8988T (cell line): ENCODE measurements at places on chromosomes 6 and 20.
A peak's percentile ranks its signal among the peaks of the same experiment; 100 is the strongest.

GRCh38 chr6:69780585-69781178, 16.1 kb downstream of the LMBRD1 start:
- DNase-seq = no peak

DNA sequence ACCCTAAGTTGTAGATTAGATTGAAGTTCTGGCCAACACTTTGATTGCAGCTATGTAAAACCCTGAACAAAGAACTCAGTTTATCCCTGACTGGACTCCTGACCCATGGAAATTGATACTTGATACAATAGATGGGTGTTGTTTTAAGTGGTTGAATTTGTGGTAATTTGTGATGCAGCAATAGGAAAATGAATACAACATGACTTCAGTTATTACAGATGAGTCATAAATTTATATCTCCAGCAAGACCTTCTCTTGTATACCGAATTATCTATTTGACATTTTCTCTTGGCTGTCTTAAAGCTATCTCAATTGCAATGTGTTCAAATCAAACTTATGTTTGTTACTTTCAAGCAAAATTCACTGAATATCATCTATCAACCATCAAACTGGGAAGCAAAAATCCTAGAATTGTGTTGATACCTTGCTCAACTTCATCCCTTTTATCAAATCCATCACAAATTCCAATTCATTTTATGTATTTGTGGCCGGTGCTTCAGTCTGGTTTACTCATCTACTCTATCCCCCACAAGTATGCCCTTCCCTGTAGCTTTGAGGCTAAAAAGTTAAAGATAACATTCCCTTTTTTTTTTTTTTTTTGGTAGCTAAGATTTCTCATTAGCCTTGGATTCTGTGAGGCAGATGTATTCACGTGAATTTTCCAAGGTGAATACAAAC, 129.4 kb upstream of the CENPW start:
- DNase-seq = no peak

- DNase-seq = peak; percentile 67
These were observed 67.1 kb upstream of the ZNFX1 start for GRCh38 chr20:49344975-49345374.

DNA sequence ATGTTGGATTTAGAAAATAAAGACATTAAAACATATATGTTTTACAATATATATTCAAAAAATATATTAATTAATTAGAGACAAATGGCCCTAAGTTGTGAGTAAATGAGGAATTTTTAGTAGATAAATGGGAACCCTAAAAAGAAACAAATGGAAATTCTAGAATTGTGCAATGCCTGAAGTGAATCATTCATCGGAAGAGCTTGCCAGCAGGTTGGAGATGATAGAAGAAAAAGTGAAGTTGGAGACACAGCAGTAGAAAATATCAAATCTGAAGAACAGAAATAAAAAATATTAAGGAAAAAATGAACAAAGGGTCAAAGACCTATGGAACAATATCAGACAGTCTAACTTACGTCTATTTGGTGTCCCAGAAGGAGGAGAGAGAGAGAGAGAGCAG, 109.4 kb upstream of the NEDD9 start:
- DNase-seq = no peak

- DNase-seq = no peak
These were observed 57.5 kb downstream of the MBOAT1 start for GRCh38 chr6:20154753-20155152.

DNA sequence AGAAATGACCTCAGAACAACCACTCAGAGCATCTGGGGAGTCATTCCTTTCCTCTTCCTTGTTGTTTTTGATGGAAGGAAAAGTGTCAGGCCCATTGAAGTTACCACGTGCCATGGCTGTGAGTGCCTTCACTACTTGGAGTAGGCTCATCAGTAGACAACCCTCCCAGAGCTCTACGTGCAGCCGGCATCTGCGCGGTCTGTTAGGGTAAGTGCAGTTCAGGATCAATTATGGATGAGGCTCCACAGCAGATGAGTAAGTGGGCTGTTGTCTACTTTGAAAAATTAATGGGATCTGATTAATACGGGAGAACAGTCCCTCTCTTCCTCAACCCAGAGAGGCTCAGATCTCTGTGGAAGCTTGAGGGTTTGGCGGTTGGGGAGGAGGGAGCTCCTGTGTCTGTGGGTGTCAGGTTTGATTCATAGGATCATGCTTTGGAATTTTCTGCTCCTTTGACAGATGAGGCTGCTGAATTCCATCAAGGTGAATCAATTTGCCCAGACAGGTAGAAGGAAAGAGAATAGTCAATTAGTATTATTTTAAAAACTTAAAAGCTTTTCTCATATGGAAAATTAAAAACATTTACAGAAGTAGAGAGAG, 93.8 kb upstream of the TOX2 start:
- no peak for DNase-seq

DNA sequence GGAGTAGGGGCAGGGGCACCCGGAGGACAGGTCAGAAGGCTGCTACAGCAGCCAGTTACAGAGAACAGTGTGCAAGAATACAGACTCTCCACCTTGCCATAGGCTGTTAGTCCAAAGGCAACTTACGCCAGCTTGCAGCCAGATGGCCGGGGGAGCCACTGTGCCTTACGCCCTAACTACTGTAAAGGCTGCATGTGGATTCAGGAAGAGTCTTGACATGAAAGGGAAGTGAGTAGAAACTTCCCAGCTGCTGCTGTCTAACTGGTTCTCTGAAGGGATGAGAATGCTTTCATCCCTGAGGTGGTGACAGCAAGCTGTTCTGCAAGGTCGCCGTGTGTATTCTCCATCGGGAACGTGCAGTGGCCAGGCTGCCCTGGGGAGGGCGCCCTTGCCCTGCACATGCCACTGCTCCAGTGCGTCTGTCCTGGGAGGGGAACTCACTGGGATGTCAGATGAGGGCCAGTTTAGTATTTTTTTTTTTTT, 46.1 kb downstream of the LYRM4 start:
- no peak for DNase-seq

DNA sequence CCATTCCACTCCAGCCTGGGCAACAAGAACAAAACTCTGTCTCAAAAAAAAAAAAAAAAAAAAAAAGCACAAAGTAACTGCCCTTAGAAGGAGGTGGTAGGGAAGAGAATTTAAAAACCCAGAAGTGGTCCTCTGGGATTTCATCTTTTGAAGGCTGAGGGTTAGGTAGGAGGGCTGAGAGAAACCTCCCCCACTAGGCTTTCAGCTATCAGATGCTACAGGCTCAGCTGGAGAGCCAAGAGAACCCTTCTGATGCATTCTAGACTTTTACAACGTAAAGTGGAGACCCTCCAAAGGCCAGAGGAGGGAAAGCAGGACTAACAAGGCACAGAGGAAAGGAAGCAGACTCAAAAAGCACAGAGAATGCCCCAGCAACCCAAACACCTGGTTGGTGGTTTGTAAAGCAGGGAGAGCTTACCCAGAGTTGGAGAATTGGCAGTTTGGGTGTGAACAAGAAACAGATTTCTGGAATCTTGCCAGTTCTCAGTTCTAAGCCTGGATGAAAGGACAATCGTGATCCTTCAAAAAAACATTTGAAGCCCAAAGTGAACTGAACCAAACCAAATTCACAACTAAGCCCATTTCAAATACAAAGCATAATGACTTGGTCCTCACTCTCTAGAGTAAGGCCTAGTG, 23.2 kb upstream of the SPAG4 start:
- DNase-seq = no peak

GRCh38 chr6:71375676-71376075, 87.1 kb downstream of the OGFRL1 start:
- no peak for DNase-seq

GRCh38 chr6:65610746-65611145, 96.3 kb downstream of the EYS start:
- DNase-seq = no peak

- DNase-seq = no peak
These were observed 2.2 kb downstream of the SMPDL3A start for GRCh38 chr6:122791310-122791679.

DNA sequence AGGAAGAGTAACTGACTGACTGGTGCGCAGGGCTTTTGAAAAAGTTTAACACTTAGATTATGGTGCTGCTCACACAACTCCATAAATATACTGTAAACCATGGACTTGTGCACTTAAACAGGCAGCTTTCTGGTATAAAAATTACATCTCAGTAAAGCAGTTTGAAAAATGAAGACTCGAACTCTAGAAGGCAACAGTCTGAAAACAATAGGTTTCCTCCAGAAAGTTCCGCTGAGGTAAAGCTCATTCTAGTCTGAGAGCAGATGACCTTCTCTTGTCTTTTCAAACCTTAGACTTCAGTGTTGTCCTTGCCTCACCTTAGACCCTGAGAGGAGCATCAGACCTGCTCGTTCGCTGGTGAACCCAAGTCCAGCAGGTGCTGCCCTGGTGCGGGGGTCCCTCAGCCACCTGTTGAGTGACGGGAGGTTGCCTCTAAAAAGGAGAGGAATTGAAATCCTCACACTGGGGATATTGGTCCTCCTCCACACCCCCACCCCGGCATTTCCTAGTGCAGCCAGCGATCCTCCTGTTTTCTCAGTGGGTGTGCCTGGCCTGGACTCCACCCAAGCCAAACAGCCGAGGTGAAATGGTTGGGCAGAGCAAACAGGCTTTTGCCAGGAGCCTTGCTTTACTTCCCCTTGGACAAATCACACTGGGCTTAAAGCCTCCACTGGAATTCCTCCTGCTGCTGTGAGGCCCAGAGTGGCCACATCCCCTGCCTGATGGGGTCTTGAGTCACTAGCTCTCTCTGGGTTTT, 14.7 kb upstream of the PYGB start:
- no peak for DNase-seq

GRCh38 chr6:108210556-108210955, 44.7 kb downstream of the NR2E1 start:
- no peak for DNase-seq

DNA sequence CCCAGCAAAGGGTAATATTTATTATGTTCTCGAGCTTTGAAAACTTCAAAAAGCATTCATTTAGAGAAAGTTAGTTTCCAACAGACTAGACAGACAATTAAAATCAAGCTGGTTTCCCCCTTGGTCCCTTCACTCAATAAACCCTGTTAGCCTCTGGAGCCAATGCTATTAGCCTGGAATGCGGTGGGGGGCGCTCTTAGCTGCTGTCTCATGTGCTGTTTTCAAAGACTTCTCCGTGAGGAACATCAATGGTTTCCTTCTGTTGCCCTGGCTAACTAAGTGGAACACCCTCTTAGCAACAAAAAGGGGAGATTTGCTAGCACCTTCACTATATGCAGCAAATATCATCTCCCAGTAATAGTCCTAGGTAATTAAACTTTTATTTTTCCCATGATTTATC, 86.4 kb downstream of the LY86 start:
- no peak for DNase-seq

- DNase-seq = no peak
These were observed 164.8 kb downstream of the SYNE1 start for GRCh38 chr6:152472325-152472724.

DNA sequence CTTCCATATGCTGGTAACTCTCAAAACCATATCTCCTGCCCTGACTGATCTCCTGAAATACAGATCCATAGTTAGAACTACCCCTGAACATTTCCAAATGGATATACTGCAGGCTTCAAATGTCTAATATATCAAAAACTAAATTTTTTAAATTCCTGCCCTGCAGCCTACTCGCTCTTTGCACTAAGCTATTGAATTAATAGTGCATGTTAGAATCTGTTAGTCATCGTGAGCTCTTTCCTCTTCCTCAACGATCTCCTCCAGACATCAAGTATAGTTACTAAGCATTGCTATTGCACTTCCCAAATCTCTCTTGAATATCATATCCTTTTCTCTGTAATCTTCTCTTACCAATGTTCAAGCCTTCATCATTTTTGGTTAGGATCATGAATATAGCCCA, 26.0 kb upstream of the RSPO3 start:
- DNase-seq = no peak

GRCh38 chr20:37520419-37520955, 563 bp upstream of the NNAT start:
- DNase-seq = no peak

DNA sequence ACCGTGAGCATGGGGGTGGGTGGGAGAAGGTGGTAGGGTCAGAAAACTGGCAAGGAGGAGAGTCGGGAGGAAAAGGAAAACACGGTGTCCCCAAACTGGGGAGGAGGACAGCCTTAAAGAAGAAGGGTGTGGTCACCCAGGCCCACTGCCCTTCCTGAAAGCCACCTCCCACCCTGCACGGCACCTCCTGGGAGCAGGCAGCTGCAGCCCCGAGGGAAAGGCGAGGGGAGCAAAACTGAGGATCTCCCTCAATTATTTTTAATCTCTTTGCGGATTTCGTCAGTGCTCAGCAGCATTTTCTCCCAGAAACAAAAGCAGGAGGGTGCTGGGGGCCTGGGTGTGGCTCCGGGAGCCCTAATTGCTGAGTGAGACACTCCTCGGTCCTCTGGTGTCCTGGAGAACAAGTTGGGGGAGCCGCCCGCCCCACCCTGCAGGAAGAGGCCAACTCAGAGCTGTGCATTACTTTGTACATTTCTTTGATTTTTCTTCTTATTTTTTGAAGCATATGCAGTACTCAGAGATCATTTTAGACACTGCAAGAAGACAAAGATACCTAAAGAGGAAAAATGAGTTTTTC, 56.4 kb downstream of the RIOK1 start:
- no peak for DNase-seq

- DNase-seq = no peak
These were observed 21.1 kb downstream of the ABHD12 start for GRCh38 chr20:25369529-25369928.

GRCh38 chr6:14787250-14787649, 458.6 kb upstream of the JARID2 start:
- DNase-seq = no peak

DNA sequence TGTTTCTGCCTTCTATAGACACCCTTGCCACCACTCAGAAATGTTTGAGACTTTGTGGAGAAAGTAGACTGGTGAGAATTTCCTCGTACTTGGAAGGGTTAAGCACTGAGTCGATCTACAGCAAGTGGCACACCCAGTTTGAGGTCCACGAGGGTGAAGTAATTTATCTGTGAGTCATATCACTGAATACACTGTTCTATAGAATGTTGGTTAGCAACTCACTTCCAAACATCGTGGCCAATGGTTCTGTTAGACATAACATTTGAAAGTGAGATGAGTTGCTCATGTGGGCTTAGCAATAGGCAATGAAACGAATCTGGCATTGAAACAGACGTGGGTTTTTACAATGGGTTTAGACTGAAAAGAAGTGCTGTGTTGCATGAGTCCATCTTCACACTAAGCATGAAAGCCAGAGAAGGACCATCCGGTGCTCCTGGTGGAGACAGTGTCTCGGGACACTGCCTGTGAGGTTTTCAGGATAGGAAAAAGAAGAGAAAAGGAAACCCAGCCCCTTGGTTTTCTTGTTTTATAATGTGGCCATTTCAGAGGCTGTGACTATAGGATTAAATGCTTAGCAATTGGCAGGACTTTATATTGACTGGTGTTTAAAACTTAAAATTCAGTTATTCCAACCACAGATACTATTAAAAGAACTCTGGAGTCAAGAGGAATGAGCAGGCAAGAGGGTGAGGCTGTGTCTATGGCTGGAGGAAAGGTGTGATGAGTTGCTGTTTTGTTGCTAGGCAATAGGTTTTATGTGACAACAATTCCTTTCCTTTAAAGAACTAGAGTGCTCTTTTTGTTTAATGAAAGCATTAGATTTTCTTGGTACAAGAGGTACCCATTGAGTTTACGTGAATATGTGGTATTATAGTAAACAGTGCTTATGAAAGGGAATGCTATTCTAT, 31.0 kb upstream of the EZR start:
- peak; percentile 57 for DNase-seq
